Kidney (tissue), 22 donors: ENCODE measurements at places on chromosomes 7 and 10. TPM values are rescaled to one million over a fixed set of nuclear protein-coding genes. Genes with fewer than 3 reads are reported as not detected.
A peak's percentile ranks its signal among the peaks of the same experiment; 100 is the strongest.

GRCh38 chr7:108459922-108460551 lies 3.8 kb upstream of the NRCAM start:
- DNase-seq: no peak

GRCh38 chr10:79180414-79181221 lies 111.9 kb downstream of the ZMIZ1 start:
- no peak for DNase-seq

DNA sequence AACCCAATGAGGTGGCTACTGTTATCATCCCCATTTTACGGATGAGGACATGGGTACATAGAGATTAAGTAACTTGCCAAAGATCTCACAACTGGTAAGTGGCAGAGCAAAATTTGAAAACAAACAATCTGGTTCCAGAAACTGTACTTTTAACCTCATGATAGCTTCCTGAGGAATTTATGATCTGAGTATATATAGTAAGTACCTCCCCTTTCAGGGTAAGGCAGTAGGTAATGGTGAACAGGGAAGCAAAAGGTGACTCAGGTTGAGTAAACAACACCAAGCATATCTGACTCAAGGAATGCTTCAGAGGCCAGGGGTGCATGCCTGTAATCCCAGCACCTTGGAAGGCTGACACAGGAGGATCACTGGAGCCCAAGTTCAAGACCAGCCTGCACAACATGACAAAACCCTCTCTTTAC lies 21.1 kb downstream of the KLLN start:
- peak; percentile 4 for DNase-seq

The TMEM184A gene
- total RNA-seq: 11.0 TPM

The NPC1L1 gene
- 0.88 TPM for total RNA-seq
